GM04503 (cell line): ENCODE measurements at places on chromosomes 5 and 9.
A peak's percentile ranks its signal among the peaks of the same experiment; 100 is the strongest.

GRCh38 chr5:72723581-72723980 lies 92.9 kb upstream of the TNPO1 start:
- no peak for DNase-seq

DNA sequence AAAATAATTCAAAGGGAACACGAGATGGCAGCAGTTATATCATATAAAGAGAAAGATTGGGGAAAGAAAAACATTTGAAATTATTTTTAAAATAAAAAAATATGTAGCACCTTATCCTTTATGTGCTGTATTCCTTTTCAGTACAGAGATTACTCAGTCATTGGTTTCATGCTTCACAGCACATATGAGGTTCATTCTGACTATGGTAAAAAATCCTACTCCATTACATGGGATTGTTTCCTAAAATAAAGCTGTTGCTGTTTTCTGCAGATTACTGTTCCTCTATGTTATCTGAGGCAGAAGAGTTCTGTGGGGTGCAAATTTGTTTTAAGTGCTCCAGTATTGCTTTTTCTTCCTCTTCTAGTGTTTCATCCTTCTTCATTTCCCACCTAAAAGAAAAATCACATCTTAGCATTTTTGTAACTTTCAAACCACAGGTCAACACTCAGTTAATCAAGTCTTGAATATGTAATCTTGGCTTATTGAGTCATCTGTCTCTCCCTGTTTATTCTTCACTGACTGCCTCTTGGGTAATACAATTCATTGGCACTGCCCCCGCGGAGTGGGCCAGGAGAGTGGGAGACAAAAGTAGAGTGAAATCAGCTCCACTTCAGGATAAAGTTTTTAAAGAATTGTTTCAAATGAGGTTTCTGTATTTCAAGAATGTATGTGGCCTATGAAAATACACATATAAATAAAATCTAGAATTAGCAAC lies 412.5 kb upstream of the POU5F2 start:
- no peak for DNase-seq

GRCh38 chr5:7754997-7755596 lies 95.8 kb downstream of the CFAP90 start:
- no peak for DNase-seq

GRCh38 chr5:29899583-29899982 lies 1293.9 kb upstream of the CDH6 start:
- no peak for DNase-seq

- DNase-seq: no peak
Observed at GRCh38 chr9:136886610-136887597, 588 bp downstream of the TRAF2 start.

DNA sequence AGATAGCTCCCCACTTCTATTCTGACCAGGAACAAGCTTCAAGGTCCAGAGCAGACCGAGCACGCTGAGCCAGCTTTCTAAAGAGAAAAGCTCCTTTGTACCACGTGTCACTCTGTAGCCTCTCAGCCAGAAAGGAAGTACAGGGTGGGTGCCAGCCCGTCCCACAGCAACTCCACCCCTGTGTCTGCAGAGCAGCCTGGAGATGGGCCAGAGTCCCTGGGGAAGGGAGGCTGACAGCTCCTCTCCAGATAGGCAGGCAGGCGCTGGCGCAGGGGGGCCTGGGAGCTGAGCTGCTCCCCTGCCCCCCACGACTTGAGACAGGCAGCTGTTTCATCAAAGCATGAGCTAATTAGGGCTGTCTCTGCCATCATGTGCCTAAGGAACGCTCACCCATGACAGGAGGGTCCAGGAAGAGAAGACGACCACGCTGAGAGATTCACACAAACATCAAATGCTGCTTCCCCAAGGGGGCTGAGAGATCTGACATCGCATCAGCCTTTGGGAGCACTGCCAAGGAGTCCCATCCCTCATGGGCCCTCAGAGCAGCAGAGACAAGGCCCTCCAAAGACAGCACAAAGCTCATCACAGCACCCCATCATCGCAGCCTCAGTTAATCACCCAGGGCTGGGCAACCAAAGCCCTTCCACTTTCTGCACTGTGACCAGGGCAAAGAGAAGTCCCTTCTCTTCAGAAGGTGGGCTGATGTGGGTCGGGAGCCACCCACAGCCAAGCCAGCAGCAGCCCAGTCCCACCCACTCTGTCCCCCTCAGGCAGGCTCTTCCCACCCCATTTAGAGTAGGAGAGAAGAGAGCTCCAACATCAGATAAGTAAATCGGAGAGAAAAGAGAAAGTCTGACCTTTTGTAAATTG lies 78.5 kb upstream of the LRRTM2 start:
- DNase-seq: peak; percentile 32

GRCh38 chr5:125011947-125012346 lies 265.5 kb upstream of the ZNF608 start:
- no peak for DNase-seq

DNA sequence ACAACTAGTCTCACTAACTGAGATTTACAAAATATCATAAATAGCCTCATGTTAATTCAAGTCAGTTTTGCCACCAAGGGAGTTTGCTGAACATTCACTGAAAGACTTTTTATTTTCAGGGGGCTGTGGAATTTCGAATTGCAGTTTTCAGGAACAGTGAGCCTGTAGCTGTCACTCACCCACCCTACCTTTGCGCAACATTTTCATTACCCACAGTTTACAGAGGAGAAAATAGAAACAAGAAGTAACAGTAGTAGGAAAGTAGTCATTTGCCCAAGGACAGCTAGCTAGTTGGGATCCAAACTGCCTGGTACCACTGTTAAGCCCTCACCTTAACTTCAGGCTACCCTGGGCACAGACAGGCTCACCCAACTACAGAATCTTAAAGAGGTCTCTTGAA lies 154.1 kb downstream of the ADAMTS12 start:
- DNase-seq: no peak

GRCh38 chr5:83513491-83513890 lies 41.9 kb downstream of the VCAN start:
- DNase-seq: no peak

DNA sequence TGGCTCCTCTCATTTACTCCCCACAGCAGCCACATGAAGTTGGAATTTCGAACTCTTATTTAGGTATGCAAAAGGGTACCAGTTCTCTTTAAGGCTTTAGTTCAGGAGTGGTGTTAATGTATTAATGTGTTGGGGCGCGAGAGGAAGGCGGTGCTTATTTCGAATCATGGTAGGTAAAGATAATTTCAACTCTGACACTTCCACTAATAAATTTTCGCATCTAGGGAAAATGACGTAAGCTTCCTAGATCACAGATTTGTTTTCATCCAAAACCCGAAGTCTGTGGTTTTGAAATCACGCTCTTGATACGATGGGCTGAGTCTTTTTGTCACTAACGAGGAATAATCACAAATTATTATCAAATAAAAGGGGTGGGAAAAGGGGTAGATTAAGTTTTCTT lies 681 bp downstream of the PPWD1 start:
- no peak for DNase-seq

DNA sequence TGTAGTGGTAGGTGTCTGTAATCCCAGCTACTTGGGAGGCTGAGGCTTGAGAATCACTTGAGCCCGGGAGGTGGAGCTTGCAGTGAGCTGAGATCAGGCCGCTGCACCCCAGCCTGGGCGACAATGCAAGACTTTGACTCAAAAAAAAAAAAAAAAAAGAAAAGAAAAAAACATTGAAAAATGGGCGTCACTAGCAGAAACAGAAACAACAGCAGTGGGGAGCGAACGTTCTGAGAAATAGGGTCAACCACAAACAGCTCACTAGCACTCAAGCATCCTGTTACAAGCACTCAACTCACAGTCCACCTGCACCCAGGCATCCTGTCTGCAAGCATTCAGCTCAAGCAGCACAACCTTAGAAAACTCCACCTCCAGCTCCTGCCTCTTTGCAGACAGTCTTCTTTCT lies 17.2 kb downstream of the TRIM14 start:
- DNase-seq: no peak

GRCh38 chr5:122611406-122611805 lies 163.5 kb upstream of the SNX2 start:
- DNase-seq: no peak

DNA sequence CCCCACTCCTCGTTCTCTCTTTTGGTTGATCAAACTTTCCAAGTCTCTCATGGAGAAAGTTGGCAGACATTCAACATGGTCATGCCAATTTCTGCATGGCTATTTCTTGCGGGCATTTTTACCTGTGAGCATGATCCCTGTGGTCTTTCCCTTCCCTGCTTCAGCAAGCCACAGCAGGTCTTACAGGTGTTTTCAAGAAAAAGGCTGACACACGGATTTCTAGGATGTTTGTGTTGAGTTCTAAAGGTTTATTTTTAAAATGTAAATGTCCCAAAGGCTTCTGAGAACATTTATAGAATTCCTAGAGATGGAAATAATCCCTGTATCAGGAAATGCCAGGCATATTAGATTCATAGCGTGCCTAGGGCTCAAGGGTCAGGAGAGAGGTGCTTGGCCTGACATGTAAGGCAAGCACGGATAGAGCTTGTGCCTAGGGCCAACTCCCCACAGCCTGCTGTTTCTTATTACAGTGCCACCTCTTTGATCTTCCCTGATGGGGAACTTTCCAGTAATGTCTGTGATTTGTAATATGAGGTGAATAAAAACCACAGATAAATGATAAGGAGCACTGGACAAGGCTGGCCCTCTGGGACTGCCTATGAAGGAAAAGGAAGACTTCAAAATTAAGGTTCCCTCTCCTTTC lies 79.8 kb downstream of the MUSK start:
- no peak for DNase-seq

DNA sequence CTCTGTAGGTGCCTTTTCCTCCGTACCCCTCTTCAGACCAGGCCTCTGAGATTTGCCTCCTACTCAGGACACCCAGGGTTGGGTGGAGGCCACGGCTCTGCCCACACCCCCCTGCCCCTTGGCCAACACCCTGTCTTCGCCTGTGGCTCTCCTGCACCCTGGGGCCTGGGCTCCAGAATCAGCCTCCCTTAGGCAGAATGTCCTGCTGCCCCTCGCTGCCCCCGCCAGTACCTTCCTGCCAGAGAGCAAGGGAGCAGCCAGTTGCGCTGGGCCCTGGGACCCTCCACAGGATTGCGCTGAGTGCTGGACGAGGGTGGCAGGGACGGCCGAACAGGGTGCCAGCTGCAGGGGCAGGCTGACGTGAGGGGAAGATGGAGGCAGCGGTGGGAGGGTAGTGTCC lies 53.5 kb downstream of the COL5A1 start:
- DNase-seq: no peak

GRCh38 chr9:34987160-34987901 lies 2.2 kb upstream of the DNAJB5 start:
- DNase-seq: no peak

- no peak for DNase-seq
Observed at GRCh38 chr5:138653502-138653901, 78.3 kb upstream of the HSPA9 start.

GRCh38 chr5:128979761-128980160 lies 14.5 kb downstream of the SLC27A6 start:
- no peak for DNase-seq

- DNase-seq: no peak
Observed at GRCh38 chr5:40365342-40366330, 314.1 kb upstream of the PTGER4 start.

DNA sequence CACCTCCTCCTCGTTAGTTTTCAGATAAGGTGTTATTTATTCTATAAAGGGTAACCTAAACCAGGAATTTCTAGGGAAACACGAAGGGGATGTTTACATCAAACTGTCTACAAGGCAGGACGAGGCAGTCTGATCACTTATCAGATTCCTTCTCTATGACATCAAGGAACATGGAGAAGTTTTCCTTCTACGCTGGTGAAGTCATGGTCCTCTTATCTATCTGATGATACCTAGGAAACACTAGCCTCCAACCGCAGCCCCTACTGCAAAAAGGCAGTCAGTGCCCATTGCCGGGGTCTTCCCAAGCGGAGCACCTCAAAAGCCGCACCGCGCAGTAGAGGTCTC lies 1.5 kb downstream of the MPDZ start:
- DNase-seq: no peak
